Hematopoietic multipotent progenitor cell treated with erythropoietin and hydrocortisone succinate and interleukin-3 and kit ligand, for 17 days (in vitro differentiated cells): ENCODE measurements at places on chromosomes 11 and 22.

DNA sequence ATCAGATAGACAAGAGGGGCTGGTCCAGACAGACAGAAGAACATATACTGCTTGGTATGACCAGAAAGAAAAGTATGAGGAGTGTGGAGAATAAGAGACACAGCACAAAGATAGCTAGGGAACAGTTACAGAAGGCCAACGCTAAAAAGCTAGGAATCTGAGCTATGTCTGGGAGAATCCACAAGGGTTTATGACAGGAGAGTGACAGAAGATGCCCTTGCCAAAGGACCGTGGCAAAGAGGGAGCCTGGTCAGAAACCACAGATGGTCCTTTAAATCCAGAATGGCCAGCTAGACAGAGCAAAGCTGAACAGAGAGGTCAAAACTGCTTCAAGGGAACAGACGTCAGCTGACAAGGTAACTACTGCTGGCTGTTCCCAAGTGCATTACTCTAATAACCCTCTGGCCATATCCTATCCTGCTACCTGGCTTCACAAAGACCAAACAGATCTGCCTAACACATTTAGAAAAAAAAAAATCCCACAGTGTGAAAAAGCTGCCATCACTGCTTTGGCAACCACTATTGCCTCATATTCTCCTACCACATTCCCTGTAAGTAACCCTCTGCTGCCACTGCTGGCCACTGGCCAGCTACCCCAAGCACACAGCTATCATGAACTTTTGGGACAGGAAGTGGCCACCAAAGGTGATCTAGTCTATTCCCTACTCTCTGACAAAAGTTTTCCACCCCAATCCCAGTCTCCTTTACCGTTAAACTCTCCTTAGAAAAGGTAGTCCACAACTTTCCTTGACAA lies 7.3 kb downstream of the SERGEF start:
- no peak for DNase-seq

DNA sequence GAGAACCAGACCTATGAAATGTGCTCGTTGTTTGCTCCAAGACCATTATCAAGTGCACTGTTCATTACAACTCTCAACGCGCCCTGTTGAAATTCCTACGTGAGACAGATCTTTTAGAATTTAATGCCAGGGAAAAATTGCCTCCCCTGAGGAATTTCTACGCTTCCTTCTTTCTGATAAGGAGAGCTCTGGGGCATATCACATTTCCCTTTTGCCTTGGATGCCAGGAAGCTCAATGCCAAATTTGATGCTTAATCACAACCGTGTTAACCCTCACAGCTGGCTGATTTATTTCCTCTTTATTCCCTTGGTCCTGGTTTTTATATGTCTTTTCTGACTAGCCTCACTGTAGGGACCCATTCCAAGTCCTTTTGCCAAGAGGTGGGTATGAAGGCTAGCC lies 109.4 kb downstream of the MICAL2 start:
- DNase-seq = no peak

GRCh38 chr11:112967082-112967481 lies 5.9 kb downstream of the NCAM1 start:
- no peak for DNase-seq

- DNase-seq = no peak
Observed at GRCh38 chr11:5992150-5992549, 5.4 kb upstream of the OR52L1 start.
